Purkinje cell (primary cell): ENCODE measurements at places on chromosomes 5 and 9. TPM values are rescaled to one million over a fixed set of nuclear protein-coding genes. Genes with fewer than 3 reads are reported as not detected.

Gene ARAP3
- 0.55 and 0.83 TPM in 2 replicates for polyA plus RNA-seq

Gene CETN3
- polyA plus RNA-seq: 63.4 and 70.8 TPM in 2 replicates

Gene ZNF462
- 17.6 and 32.7 TPM in 2 replicates for polyA plus RNA-seq

Gene SVEP1
- polyA plus RNA-seq: 0.28 and 0.65 TPM in 2 replicates

Gene MED7
- 49.6 and 60.5 TPM in 2 replicates for polyA plus RNA-seq

Gene OR1Q1
- not detected in 2 replicates for polyA plus RNA-seq

Gene FGF1
- polyA plus RNA-seq: 4.4 and 14.2 TPM in 2 replicates

Gene ABCA1
- polyA plus RNA-seq: 1.9 and 7.5 TPM in 2 replicates

Gene SOX30
- 0.95 TPM in 1 of 2 replicates, not detected in the other for polyA plus RNA-seq

Gene PCDHGA2
- 1.9 TPM in 1 of 2 replicates, not detected in the other for polyA plus RNA-seq

Gene ARHGEF39
- polyA plus RNA-seq: 0.21 TPM in 1 of 2 replicates, not detected in the other

Gene ORM1
- 1.4 and 3.5 TPM in 2 replicates for polyA plus RNA-seq

Gene IL9
- polyA plus RNA-seq: not detected in 2 replicates

Gene KCTD16
- polyA plus RNA-seq: 11.7 and 20.4 TPM in 2 replicates

Gene PCDHA13
- 12.7 and 31.9 TPM in 2 replicates for polyA plus RNA-seq

Gene SPINK4
- not detected in 2 replicates for polyA plus RNA-seq

Gene CYSRT1
- 0.26 TPM in 1 of 2 replicates, not detected in the other for polyA plus RNA-seq
